ENCODE measurements at places on chromosomes 1 and 21.

- DNase-seq = no peak
Observed at GRCh38 chr1:180633057-180634056, 1.5 kb downstream of the XPR1 start.

DNA sequence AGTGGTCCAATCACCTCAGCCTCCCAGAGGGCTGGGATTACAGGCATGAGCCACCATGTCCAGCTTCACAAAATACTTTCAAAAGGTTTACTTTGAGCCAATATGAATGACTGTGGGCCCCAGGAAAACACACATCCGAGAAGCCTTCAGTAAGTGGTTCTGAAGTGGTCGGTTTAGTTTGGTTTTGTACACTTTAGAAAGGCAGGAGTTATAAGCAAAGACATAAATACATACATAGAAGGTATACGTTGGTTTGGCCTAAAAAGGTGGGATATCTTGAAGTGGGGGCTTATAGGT, 3.2 kb upstream of the MIB2 start:
- no peak for DNase-seq

GRCh38 chr1:36136535-36136934, 11.5 kb upstream of the COL8A2 start:
- DNase-seq = peak; percentile 64

DNA sequence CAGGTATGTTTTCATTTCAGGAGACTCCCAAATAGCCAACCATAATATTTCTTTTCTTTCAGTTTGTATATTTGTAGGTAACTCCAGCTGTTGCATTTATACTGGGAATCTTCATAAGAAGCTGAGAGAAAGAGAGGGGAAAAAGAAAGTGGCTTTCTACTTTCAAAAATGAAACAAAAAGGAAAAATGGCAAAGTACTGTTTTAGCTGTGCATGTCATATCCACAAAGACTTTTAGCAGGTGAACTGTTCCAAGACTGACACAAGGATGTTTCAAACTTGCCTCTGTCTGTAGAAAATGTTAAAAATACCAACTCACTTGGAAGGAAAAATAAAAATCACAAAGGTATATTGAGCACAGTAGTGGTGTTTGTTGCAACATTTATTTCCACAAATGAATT, 41.9 kb upstream of the CACYBP start:
- DNase-seq = no peak

- peak; percentile 50 for DNase-seq
Observed at GRCh38 chr1:108149796-108150467, 50.2 kb downstream of the SLC25A24 start.

DNA sequence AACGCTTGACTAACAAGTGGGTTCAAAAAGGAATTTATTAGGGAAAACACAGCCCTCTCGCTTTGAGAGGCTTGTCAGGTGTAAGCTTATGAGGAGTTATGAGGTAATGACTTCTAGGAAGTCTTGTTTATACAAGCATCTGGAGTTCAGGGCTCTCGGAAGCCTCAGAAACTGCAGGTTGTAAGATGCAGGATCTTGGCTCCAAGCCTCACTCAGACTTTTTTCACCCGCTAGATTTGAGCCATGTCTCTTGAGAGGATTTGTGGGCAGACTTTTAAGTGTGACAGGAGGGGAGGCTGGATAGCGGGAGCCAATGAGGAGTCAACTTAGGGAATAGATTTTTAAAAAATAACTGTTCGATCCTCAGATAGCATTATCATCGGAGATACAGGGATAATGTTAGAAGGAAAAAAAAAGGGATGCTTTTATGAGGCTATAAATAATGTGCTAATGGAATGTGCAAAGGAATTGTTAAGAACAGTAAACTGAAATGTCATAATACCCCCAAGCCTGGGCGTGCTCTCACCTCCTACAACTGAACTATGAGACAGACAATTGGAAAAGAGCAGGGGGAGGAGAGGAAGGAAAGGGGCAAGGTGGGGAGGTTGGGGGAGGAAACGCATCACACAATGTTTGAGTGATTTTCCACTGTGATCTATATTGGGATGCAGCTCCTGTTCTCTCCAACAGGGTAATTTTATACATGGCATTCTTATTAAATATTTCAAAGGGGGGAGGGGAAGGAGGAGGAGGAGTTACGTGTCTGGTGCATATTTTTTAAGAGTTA, 107.4 kb upstream of the ESRRG start:
- DNase-seq = no peak

DNA sequence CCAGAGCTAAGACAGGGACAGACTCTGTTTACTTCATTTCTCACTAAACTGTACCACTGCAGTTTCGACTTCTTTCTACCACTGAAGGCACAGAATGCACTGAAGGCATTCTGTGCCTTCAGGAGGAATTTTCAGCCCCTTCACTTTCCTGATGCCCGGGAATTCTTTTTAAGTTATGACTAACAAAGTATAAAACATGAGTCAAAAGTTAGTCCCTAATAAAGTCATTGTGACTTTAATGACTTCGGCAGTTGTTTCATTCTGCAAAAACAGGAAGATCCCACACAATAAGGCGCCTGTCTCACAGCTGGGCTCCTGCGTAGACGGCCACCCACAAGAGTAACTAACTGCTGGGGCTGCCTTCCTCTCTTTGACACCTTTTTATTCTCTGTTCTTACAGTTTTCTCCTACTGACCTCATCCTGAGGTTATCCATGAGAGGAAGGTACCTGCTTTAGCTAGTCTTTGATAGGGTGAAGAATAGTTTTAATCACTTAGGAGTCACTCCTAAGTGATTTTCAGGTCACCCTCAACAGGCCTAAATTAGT, 183.9 kb upstream of the SGIP1 start:
- DNase-seq = no peak

GRCh38 chr1:26350701-26351589, 3.0 kb downstream of the CRYBG2 start:
- no peak for DNase-seq

DNA sequence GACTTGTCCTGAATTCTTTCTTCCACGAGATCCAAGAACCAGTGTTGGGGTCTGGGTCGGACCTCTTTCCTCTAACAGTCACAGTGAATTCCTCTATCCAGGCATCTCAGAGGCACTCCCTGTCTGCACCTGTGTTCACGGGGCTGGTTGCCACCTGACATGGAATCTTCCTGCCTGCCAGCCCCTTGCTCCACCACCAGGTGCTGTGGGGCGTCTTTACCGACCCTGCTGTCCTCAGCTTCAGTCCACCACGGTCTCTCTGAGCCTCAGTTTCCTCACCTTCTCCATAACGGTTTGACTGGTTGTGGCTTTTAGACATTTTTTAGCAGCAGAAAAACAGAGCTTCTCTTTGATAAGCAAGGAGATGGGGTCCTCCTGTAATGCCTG, 62.7 kb downstream of the SDC3 start:
- no peak for DNase-seq

DNA sequence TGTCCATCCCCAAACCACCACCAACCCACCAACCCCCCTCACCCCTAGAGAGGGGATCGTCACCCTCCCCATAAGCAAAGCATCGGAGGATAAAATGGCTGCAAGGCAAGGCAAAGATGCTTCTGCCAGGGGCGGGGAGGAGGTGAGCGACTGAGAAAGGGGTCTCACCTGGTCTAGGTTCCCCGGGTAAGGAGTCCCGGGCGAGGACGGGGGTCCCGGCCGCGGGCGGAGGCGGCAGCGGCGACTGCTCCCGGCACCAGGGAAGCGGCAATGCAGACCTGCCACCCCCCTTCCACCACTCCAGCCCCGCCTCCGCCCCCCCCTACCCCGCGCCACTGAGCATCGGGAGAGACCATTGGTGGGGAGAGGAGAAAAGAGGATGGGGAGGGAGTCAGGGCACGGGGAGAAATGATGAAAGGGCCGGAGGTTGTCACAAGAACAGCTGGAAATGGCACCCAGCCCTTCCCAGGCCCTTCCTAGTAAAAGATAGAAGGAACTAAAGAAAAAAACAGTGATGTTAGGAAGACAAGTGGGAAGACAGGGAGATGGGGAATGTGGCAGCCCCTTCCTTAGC, at the start of gene SV2A:
Gene SV2A, minus strand, starts transcription at position 274 of the 574 bp plus-strand sequence. CDS start 4,004 bp downstream, outside the sequence.
- DNase-seq = no peak

DNA sequence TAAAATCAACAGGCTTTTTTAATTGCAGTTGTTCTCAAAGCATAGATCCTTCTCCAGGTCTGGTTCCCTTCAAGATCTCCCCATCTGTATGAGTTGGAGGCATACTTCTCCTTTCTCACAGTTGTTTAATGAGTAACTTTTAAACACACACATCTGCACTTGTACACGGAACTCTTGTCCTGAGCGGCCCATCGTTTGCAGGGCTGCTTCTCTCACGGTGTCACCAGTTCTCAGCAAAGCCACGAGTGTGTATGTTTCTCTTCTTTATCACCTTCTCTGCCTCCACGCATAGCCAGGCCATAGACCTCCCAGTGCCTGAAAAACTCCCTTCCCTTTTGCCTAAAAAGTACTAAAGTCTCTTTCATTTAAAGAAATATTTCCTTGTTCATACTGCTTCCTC, 68.7 kb upstream of the ROR1 start:
- no peak for DNase-seq

- DNase-seq = no peak
Observed at GRCh38 chr1:12009318-12009947, 9.9 kb upstream of the MIIP start.

- DNase-seq = no peak
Observed at GRCh38 chr1:221431068-221431651, 310.7 kb downstream of the DUSP10 start.

DNA sequence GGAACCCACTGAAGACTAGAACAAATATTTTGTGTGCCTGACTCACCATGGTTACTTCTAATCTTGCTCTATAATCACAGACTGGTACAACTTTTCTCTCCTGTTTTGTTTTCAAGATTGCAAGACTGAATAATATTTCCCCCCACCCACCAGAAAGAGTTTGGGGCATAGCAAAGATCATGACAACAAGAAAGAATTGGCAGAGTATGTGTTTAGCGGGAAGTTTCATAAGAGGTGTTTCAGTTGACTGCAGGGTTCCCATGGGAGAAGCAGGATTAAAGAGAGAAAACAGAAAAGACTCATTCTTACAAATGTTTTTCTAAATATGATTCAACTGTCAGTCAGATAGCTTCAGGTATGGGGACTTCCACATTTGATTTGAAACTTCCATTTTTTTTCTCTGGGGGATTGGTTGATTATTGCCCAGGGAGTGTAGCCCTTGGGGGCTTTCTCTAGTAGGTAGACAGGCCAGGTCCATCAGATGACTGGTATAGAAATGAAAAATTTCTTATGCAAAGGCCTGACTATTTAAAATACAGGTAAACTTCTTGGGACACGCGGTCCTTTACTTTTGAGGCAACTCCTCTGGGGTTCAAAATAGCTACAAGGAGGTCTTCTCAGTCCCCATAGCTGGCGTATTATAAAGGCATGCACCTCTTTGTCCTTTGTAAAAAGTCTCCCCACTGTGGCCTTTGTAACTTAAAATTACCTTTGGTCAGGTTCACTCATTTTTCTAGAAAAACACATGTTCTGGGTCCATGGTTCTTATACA, 13.9 kb downstream of the OR14I1 start:
- DNase-seq = no peak

Measured in NCI-H226 (cell line).